ENCODE measurements at places on chromosomes 13 and 19.
A peak's percentile ranks its signal among the peaks of the same experiment; 100 is the strongest.

- no peak for DNase-seq
These were observed 5.3 kb upstream of the PTPRS start for GRCh38 chr19:5345895-5346386.

DNA sequence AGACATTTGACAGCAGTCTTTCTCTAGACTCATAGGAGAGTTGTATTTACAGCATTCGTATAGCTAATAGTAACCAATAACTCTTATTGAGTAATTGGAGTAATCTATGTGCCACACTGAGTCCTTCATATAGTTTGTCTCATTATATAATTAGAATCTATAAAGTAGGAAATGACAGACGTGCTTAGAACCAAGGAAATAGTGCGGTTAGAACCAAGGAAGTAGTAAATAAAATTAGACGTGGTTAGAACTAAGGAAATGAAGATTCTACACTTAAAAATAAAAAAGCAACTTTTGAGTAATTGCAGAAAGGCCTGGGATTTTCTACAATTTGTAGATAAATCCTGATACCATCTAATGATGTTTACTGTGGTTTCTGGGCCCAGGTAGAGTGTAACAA lies 107.8 kb upstream of the TNFSF11 start:
- no peak for DNase-seq

- no peak for DNase-seq
These were observed 2.1 kb downstream of the PNMA8C start for GRCh38 chr19:46426506-46427162.

DNA sequence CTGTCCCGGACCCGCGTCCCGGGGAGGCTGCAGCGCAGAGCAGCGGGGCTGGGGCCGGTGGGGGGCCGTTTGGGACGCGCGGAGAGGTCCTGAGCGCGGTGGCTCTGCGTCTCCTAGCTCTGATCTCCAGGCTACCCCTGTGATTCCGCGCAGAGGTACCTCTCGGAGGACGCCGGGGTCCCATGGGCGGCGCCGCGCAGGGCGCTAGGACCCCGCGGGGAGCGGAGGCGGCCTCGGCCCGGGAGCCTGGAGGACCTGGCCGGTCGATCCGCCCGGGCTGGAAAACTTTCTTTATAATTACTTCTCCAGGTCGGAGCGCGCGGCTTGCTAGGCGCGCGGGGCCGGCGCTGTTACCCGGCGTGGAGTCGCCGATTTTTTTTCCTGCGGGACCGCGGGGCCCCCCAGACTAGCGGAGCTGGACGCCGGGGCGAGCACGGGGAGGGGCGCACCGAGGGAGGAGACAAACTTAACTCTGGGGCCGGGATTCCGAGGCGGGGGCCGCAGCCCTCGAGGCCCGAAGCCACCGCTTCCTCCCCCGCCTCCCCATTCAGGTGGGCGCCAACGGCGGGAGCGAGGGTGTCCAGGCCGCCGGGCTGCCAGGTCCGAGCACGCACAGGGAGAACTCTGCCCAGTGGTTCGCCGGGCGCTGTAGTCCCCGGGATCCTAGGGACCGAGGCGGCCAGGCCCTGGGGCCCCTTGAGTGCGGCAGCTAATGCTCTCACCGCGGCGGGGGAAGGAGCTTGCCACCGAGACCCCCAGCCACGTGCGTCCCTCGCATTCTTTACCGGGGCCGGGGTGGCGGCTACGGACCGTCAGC lies 848 bp upstream of the CEBPA start:
- DNase-seq = no peak

DNA sequence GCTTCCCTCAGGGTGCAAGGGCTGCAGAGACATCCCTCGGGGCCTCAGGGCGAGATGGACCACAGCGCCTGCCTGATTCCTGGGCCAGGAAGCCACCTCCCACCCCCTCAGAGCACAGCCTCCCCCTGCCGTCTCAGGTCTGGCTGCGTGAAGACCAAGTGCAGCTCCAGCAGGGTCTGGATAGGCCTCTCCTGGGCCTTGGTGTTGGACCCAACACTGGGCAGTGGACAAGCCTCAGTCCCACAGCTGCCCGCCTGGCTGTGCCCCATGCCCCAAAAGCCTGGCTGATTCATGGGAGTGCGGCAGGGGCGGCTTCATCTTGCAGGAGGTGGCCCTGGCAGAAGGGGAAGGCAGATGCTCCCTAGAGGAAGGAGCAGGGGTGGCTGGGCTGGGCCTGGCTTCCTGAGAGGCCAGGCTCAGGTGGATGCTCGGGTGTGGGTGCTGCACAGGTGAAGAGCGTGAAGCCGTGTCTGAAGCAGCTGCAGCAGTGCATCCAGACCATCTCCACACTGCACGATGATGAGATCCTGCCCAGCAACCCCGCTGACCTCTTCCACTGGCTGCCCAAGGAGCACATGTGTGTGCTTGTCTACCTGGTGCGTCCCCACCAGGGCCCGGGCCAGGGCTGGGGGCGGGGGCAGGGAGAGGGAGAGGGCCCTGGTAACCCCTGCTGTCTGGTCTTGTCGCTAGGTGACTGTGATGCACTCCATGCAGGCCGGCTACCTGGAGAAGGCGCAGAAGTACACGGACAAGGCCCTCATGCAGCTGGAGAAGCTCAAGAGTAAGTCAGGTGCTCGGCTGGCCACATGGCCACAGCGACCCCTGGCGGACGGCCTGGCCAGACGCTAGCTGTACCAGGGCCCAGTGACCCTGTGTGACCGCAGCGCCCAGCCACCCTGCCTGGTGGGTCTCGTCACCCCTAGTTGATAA lies 21.7 kb downstream of the MAU2 start:
- no peak for DNase-seq

DNA sequence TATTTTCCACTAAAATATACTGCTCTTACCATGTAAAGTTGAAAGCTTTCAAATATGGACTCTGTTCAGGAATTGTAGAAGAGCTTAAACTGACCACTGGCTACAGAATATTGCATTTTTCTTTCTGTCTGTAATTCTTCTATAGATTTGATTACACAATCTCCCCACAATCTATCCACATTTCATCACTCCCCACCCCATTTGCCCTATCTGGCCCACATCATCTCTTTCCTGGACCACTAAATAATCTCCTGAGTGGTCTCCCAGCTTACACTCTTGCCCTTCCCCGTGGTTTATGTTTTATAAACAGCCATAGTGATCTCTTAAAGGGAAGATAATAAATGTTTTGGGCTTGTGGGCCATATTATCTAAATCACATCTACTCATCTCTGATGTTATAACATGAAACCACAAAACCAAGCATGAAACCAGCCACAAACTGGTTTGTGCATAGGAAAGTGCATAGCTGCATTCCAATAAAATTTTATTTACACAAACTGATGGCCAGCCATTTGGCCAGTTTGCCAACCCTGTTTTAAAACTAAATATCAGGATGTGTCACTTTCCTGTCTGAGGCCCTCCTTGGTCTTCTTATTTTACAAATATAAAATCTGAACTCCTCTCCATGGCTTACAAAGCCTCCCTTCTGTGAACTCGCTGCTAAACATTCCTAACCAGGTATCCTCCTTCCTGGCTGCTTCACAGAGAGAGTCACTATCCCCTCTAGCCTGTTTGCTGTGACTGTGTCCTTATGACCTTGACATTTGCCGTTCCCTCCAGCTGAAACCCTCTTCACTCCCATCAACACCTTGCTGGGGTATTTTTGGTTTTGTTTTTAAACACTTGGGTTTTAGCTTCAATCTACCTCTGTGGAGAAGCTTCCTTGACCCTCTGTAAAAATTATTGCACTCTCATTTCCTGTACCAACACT lies 500.9 kb downstream of the GPC6 start:
- peak; percentile 41 for DNase-seq

- no peak for DNase-seq
These were observed 15.4 kb downstream of the TMEM272 start for GRCh38 chr13:51829568-51829899.

DNA sequence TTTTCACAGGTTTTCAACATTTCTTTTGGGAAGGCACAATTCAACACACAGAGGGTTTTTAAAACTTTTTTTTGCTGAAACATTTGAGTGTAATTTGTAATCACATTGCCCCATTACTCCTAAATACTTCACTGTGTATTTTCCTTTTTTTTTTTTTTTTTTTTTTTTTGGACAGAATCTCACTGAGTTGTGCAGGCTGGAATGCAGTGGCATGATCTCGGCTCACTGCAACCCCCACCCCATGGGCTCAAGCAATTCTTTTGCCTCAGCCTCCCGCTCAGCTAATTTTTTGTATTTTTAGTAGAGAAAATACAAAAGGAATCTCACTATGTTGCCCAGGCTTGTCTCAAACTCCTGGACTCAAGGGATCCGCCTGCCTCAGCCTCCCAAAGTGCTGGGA lies 14.8 kb upstream of the DNAJC15 start:
- DNase-seq = no peak

DNA sequence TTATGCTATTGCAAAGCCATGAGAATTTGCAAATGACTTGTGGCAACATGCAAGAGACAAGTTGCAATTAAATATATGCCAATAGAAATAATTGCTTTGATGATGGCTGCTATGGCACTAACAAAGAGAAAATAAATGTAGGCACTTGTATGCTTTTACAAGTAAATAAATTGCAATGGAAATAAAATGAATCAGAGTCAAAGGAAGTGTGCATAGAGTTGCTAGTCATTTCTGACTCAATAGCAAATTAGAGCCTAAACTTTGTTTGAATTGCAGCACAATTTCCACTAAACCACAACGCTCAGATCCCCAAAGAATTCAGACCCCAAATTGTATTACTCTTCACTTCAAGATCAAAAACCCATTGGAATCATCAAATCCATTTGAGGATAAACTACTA lies 792.1 kb upstream of the ARGLU1 start:
- no peak for DNase-seq

GRCh38 chr13:66195238-66195637 lies 1034.9 kb downstream of the PCDH9 start:
- no peak for DNase-seq

All from GM04503 (cell line).